NCI-H460 (cell line): ENCODE measurements at places on chromosomes 4 and X. TPM values are rescaled to one million over a fixed set of nuclear protein-coding genes. Genes with fewer than 3 reads are reported as not detected.

The AKAP4 gene
- total RNA-seq: not detected in 2 replicates

The AFAP1 gene
- total RNA-seq: 29.8 and 31.2 TPM in 2 replicates

The CHRNA9 gene
- 0.26 TPM in 1 of 2 replicates, not detected in the other for total RNA-seq

The CXorf38 gene
- 20.0 and 23.3 TPM in 2 replicates for total RNA-seq

The MBNL3 gene
- total RNA-seq: 0.07 and 0.12 TPM in 2 replicates

The DBET gene
- total RNA-seq: 0.05 TPM in 1 of 2 replicates, not detected in the other

The DAPP1 gene
- not detected in 2 replicates for total RNA-seq

GRCh38 chr4:108651014-108651791 lies 804 bp downstream of the OSTC start:
- no peak for DNase-seq

DNA sequence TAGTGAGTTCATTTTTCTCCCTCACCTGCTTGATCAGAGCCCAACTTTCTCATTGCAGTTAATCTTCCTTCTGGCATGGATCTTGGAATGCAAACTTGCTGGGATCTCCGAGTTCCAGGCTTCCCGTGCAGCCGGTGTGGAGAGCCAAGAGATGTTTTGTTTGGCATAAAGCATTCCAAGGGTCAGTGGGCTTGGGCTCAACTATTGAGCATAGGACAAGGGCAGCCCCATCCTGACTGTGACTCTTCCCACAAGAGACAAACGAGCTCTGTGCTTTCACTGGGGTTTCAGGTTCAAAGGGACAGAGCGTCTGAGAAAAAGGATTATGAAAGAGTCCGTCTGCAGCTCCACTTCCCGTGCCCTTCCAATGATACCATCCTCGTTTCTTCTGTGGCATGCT lies 10.5 kb downstream of the TLR7 start:
- no peak for DNase-seq

- DNase-seq: no peak
These were observed 562 bp downstream of the AKAP17A start for GRCh38 chrX:1591863-1592469.

DNA sequence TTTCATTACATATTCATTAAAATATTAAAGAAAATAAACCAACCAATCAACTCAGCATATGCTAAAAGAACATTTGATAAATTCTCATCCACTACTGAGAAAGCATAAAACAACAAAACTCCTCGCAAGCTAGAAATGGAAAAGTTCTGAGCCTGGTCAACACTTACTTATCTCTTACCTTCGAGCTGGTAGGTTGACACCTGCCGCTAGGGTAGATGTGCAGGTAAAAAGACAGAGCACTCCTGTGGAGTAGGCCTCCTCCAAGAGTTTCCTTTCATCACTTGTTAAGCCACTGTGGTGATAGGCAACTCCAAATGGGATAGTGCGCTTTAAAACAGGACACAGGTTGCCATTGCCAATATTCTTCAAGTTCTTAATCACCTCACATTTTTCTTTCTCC lies 18.9 kb downstream of the HELQ start:
- DNase-seq: no peak

DNA sequence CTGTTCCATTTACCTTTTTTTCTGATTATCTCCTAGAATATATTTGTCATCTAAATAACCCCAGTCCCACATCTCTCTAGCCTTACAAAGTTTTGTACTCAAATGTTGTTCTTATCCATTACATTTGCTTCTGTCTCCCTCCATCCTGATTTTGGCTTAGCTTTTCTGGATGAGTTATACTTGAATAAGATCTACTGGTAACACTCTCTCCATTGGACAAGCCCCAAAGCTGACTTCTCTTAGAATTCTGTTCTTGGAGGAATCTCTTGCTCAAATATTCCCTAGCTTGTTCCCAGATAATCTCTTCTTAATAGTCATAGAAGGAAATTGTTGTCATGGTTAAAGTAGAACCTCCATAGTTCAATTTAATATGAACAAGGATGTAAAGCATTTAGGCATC lies 115.5 kb upstream of the HS3ST1 start:
- no peak for DNase-seq

GRCh38 chr4:14916554-14917297 lies 85.6 kb upstream of the CPEB2 start:
- peak; percentile 25 for DNase-seq

- no peak for DNase-seq
These were observed 24.2 kb downstream of the MID2 start for GRCh38 chrX:107849747-107850421.

GRCh38 chrX:115268421-115268820 lies 21.1 kb upstream of the LUZP4 start:
- no peak for DNase-seq

- no peak for DNase-seq
These were observed 96.2 kb upstream of the GPRIN3 start for GRCh38 chr4:89403826-89404225.

GRCh38 chr4:92235731-92236130 lies 68.0 kb upstream of the GRID2 start:
- no peak for DNase-seq

DNA sequence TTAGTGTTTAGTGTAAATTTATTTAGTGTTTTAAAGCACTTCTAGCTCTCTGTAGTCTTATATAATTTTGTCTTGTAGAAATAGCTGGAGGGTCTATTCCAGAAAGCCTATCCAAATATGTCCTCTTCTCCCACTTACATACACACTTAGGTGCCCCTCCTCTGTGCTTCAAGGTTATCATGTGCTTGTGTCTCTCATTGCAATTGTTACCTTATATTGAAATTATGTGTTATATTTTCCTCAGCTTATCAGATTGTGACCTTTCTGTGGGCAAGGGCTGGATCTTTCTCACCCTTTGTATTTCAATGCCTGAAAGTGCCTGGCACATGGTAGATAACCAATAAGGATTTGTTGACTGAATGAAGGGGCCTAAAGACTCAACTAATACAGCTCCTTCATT lies 18.4 kb downstream of the WDR44 start:
- DNase-seq: no peak

DNA sequence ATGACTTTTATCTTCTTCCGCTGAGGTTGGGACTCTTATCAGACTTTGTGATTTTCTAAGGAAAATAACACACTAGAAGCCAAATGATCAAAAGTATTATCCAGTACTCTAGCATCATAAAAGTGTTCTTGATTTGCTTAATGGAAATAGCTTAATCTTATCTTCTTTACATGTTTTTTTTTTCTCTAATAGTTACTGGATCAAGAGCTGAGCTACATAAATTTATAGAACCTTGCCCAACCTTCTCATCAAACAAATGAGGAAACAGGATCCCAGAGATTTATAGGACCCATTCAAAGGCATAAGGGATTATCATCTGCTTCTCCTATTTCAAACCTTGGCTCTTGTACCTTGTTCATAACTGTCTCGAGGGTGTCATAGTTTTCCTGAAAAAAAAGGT lies 68.3 kb upstream of the WDR17 start:
- DNase-seq: no peak

DNA sequence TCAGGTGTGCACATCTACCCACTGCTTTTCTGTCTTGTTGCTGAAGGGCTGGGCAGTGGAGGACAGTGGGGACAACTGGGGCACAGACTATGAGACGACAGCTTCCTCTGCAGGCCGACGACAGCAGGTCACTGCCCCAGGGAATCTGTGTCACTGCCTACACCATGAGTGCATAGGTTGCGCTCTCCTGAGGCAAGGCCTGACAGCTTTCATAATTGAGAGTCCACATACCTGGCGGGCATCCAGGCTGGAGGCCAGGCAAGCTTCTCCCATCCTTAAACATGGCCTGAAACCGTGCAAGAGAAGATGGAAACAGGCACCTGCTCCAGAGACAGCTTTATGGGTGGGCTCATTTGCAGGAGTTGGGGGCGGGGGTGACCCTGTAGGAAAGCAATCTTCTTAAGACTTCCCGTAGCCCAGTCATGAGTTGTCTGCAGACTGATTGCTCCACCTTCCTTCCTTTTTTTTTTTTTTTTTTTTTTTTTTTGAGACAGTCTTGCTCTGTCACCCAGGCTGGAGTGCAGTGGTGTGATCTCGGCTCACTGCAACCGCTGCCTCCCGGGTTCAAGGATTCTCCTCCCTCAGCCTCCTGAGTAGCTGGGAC lies 2.9 kb downstream of the ANOS1 start:
- DNase-seq: no peak

- no peak for DNase-seq
These were observed 77.2 kb upstream of the ARSJ start for GRCh38 chr4:114056599-114056998.

DNA sequence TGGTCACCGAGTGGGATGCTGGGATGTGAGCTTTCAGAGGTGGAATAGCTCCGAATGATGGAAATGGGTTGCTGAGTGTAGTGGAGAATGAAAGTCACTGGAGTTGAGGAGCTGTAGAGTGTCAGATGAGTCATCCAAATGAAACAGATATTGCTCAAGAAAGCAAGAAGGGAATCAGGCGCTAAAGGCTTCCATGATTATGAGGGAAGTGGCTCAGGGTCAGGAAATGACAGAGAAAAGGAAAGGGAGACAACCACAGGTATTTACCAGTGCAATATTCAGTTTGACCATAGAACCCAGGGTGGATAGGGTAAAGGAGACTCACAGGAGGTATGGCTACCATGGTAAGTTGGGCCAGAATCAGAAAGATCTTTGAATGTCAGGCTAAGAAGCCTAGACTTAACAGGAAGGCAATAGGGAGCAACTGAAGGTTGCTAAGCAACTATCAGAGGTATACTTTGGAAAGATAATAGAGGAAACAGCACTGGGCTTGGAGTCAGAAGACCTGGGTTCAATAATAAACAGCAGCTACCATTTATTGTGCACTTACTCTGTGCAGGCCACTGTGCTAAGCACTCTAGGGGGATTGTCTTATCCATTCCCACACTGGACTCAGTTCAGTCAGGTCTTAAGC lies 11.7 kb downstream of the LAS1L start:
- DNase-seq: no peak

DNA sequence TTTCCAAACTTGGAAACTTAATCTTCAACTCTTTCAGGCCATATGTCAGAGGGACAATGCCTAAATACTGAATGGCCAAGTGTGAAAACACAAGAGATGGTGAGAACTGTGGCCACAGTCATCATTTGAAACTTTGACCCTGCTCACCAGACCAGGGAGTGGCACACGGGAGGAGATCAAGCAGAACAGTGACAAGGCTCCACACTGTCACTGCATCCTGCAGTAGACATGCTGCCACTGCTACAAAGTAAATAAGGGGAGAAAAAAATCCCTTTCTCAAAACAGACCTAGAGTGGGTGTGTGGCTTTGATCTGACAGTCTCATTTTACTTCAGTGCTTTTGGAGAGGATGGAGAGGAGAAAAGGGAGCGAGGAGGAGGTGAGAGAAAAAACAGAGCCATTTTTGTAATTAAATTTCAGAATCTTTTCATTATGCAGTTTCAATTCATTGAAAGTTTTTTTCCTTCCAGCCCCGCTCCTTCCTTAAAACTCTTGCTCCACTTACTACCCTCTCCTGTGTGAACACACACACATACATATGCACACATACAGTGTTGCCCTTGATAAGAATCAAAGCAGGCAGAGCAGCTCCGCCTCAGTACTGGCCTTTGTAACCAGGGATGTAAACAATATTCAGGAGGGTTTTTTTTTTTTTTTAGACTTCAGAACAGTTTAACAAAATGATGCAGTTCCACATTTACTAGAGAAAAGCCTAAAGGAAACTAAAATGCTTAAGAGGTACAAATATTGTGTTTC lies 34.4 kb downstream of the NEXMIF start:
- DNase-seq: no peak

GRCh38 chr4:56226579-56226978 lies 160.7 kb downstream of the AASDH start:
- no peak for DNase-seq

- DNase-seq: no peak
These were observed 227.3 kb upstream of the TENM3 start for GRCh38 chr4:182015893-182016292.

DNA sequence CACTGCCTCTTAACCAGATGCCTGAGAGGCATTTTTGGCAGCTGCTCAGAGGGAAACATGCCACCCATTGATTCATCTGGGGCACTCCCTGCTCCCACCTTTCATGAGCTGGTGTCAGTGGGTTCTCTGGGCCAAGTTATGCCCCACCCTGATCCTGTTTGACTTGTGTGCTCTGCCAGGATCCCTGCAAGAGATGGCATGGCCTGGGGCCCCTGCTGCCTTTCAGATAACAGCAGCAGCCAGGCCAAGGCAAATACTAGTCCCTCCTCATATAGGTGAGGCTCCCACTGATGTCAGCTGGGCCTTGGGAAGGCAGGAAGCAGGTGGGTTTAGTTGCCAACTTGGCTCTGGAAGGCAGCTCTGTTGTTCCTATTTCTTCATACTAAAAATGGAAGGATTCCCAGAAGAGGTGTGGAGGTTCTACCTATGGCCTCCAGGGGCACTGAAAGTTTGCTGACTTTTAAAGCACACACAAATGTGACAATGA lies 192.9 kb upstream of the RBPJ start:
- no peak for DNase-seq

DNA sequence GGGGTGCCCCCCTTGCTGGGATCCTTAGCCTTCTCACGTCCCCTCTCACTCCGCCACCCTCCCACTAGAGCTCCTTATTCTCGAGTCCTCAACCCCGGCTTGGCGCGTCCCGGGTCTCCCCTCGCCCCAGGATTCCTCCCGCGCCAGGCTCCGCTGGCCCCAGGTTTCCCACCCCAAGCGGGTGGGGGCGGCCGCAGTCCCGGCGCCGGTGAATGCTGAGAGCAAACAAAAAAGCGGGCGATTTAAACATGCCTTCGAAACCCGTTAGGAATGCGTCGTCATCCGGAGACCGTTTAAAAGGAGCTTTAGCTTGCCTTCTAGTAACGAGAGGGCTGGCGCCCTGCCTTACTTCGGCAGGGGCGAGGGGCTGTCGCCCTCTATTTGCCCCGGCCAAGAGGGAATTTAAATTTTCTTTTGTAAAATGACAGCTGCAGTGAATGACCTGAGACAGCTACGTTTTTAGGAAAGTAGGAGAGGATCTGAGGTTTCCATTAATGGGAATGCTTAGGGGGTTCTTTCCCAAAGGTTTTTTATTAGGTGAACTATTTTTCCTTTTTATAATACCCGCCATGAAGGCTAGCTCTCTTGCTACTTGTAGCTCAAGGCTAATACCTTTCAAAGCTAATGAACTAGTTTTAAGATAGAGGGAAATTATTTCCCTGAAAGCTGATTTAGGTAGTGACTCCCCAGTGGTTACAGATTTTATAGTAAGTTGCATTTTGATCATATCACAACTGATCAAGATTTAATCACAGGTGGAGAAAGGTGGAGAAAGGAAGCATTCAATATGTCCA lies 3.1 kb downstream of the JADE1 start:
- DNase-seq: no peak
